Chondrocyte (in vitro differentiated cells): ENCODE measurements at places on chromosomes 6 and 20. TPM values are rescaled to one million over a fixed set of nuclear protein-coding genes. Genes with fewer than 3 reads are reported as not detected.

HLA-DPA1 gene
- 0.65 to 1.3 TPM (median 1.2 TPM) in 3 replicates for total RNA-seq

ENPP5 gene
- total RNA-seq: 0.12 to 0.28 TPM in 2 of 3 replicates, not detected in the other

APCDD1L gene
- total RNA-seq: 20.7 to 26.3 TPM (median 22.5 TPM) in 3 replicates

FOXA2 gene
- not detected in 3 replicates for total RNA-seq

SEMG1 gene
- not detected in 3 replicates for total RNA-seq

BFSP1 gene
- 9.6 to 14.4 TPM (median 11.7 TPM) in 3 replicates for total RNA-seq

ANGPT4 gene
- 0.12 TPM in 1 of 3 replicates, not detected in the others for total RNA-seq

DNA sequence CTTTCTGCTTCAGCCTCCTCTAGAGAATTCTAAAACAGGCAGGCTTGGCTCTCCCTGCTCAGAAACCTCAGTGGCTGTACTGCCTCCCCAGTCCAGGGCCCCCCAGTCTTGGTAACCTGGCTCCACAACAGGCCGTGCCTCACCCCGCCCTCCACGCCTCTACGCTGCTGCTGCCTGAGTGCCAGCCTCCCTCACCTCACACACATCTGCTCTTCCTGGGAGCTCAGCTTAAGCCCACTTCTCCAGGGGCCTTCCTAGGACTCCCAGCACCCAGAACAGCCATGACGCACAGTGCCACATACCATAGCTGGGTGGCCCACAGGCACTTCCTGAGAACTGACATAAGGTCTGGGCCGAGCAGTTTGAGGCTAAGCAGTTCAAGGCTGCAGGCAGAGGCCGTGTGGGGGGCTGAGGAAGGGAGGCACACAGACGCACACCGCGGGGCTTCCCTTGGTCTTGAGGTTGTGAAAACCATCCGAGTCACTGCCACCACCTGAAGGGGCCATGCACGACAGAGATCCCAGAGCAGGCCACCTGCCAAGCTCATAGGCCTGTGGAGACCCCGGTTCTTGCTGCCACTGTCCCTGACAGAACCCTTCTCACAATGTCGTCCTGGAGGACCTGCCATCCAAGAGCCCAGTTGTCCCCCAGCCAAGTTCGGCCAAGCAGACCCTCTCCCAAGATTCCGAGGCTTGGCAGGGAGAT lies 42.6 kb downstream of the DSTN start:
- peak; percentile 89 for DNase-seq
- H3K27me3 ChIP-seq: no peaks in the 10 kb centered on the region
- peaks cover 61% of the 10 kb centered on the region for H3K4me1 ChIP-seq
- H3K36me3 ChIP-seq: peaks cover 28% of the 10 kb centered on the region
- peak overlapping the region; percentile 99 for H3K27ac ChIP-seq
- H3K4me3 ChIP-seq: no peak overlapping the region

- H3K36me3 ChIP-seq: no peaks in the 10 kb centered on the region
- H3K27ac ChIP-seq: no peak overlapping the region
- no peak overlapping the region for H3K4me3 ChIP-seq
- no peak for DNase-seq
Measured at GRCh38 chr6:55997223-55997874, 122.0 kb upstream of the BMP5 start.

- H3K4me1 ChIP-seq: peaks cover 5% of the 10 kb centered on the region
- peaks cover 3% of the 10 kb centered on the region for H3K27me3 ChIP-seq
- H3K27ac ChIP-seq: no peak overlapping the region
- no peak for DNase-seq
- no peaks in the 10 kb centered on the region for H3K36me3 ChIP-seq
Measured at GRCh38 chr6:1110164-1110563, 201.7 kb upstream of the FOXQ1 start.

- H3K36me3 ChIP-seq: no peaks in the 10 kb centered on the region
- H3K4me3 ChIP-seq: no peak overlapping the region
- H3K27me3 ChIP-seq: no peaks in the 10 kb centered on the region
- DNase-seq: no peak
Measured at GRCh38 chr6:157271911-157272310, 51.4 kb downstream of the TMEM242 start.

- H3K27ac ChIP-seq: no peak overlapping the region
- H3K4me3 ChIP-seq: no peak overlapping the region
- no peaks in the 10 kb centered on the region for H3K36me3 ChIP-seq
Measured at GRCh38 chr6:106370639-106371038, 10.1 kb downstream of the CRYBG1 start.

GRCh38 chr6:104995989-104996617 lies 39.2 kb downstream of the LIN28B start:
- no peaks in the 10 kb centered on the region for H3K4me1 ChIP-seq
- no peak for DNase-seq
- H3K27me3 ChIP-seq: no peaks in the 10 kb centered on the region
- no peaks in the 10 kb centered on the region for H3K36me3 ChIP-seq
- no peak overlapping the region for H3K27ac ChIP-seq
- no peak overlapping the region for H3K4me3 ChIP-seq

DNA sequence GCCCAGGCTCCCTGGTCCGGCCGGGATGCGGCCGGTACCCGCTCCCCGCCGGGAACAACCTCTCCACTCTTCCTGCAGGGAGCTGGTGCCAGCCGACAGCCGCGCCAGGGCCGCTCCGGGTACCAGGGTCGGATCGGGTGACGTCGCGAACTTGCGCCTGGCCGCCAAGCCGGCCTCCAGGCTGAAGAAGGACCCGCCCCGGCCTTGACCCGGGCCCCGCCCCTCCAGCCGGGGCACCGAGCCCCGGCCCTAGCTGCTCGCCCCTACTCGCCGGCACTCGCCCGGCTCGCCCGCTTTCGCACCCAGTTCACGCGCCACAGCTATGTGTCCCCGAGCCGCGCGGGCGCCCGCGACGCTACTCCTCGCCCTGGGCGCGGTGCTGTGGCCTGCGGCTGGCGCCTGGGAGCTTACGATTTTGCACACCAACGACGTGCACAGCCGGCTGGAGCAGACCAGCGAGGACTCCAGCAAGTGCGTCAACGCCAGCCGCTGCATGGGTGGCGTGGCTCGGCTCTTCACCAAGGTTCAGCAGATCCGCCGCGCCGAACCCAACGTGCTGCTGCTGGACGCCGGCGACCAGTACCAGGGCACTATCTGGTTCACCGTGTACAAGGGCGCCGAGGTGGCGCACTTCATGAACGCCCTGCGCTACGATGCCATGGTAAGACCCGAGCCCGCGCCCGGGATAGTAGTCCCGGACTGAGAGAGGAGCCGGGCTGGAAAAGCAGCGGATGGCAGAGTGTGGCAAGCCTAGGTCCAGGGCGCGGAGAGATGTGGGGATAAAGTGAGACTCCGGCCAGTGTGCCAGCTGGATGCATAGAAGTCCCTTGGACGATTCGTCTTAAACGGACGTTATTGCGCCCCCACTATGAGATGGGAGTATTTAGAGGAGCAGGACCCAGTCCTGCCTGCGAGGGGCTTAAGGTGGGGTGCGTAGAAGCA lies at the start of gene NT5E:
Gene NT5E (plus strand): TSS at position 266 of the 942 bp plus-strand sequence. CDS start 57 bp downstream, at position 323.
- H3K36me3 ChIP-seq: peaks cover 1% of the 10 kb centered on the region
- H3K4me3 ChIP-seq: peak within 1 kb of the TSS; percentile 96
- H3K27ac ChIP-seq: peak within 1 kb of the TSS; percentile 91
- H3K27me3 ChIP-seq: no peaks in the 10 kb centered on the region

GRCh38 chr20:64104667-64105451 lies 2.5 kb downstream of the NPBWR2 start:
- H3K27me3 ChIP-seq: peaks cover 32% of the 10 kb centered on the region
- peak; percentile 84 for DNase-seq
- H3K4me1 ChIP-seq: peaks cover 3% of the 10 kb centered on the region
- H3K4me3 ChIP-seq: no peak overlapping the region

- H3K27me3 ChIP-seq: peaks cover 31% of the 10 kb centered on the region
- DNase-seq: no peak
- H3K27ac ChIP-seq: no peak overlapping the region
- no peaks in the 10 kb centered on the region for H3K4me1 ChIP-seq
Measured at GRCh38 chr6:52208612-52209011, 22.4 kb downstream of the IL17A start.
